ENCODE measurements at places on chromosomes 3 and 15.
A peak's percentile ranks its signal among the peaks of the same experiment; 100 is the strongest.

DNA sequence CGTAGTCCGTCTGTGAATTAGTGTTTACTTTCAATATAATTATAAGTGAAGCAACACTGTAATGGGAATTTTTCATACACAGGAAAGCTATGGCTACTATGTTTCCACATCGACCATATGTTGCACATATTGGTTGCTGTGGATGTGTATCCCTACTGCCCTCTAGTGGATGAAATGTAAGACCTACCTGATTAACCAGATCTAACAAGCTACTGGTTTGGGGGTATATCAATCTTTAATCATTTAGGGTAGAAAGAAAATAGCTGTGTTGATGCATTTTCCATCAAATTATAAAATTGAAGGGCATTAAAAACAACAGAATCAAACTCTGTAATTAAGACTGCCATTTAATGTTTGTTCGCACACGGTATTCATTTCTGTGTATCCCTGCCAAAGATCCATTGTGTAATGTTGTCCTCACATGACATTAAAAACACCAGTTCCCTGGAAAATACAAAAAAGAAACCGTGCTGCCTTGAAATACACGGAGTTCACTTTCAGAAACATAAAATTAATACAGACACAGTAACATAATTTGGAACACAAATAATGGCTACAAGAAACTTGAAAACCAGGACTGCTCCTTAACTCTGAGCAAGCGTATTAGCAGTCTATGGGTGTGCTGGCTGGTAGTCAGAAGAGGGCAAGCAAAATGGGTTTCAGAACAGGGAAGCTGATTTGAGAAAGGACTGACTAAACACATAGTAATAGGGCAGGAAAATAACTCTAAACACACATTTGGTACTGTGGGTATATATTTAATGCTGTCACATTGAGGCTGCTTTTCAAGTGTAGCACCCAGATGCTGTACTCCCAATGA lies 125.1 kb downstream of the TIGIT start:
- DNase-seq: peak; percentile 15

- no peak for DNase-seq
These were observed 675 bp downstream of the PSMD6 start for GRCh38 chr3:64022451-64023186.

DNA sequence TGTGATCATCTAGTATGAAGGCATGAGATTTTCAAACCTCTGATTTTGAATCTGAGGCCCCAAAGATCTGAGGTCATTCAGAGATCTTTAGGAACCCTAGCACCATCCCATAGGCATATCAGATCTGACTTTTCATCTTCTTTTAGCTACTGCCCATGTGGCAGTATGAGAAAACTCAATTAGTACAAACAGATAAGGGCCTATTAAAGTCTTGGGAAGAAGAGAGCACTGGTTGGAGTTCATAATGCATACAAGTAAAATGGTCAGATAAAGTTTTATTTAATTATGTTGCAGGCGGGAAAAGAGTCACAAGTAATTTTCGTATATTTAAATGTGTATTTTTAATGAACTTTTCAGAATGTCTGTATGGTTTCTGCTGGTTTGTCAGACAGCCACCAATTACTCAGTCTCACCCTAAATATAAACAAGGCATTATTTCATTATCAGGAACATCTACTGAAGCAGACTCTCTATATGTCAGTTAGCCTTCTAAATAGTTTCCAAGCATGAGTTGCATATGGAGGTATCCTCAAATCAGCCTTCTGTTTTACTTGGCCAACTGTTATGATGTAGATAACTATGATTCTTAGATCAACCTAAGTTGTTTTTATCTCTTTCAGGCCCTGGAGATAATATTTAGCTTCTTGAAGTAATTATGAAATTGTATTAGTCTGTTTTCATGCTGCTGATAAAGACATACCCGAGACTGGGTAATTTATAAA lies 340.3 kb upstream of the TBC1D5 start:
- DNase-seq: no peak

DNA sequence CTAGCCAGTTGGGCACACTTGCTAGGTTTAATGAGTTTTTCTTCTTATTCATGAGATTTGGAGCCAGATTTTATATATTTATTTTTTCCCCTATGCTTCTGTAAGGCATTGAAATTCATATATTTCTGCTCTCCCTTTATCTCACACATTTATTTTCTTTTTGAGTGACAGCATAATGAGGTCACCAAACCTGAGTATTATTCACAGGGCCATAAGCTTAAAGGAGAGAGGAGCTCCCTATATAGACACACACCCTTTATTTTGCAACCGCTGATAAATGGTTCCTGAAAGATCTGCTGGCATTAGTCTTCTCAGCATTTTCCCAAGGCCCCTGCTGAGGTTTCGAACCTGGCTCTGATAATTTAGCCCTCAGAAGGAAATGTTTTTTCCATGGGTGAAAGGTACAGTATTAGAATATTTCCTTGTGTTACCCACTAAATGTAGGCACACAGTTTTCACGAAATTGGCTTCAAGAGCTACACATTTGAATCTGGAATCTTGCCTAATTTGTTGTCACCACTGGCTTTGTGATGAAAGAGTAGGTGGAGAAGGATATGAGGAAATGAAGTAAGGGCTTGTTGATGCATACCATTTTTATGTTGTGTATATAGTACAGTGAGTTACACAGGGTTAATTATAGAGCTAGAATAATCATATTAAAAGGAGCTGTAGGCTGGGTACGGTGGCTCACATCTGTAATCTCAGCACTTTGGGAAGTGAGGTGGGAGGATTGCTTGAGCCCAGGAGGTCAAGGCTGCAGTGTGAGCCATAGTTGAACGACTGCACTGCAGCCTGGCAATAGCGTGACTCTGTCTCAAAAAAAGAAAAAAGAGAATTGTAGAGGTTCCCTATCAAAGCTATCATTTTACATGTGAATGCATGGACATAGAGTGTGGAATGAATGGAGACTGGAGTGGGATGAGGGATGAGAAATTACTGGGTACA lies 6.5 kb downstream of the KLHL18 start:
- no peak for DNase-seq

DNA sequence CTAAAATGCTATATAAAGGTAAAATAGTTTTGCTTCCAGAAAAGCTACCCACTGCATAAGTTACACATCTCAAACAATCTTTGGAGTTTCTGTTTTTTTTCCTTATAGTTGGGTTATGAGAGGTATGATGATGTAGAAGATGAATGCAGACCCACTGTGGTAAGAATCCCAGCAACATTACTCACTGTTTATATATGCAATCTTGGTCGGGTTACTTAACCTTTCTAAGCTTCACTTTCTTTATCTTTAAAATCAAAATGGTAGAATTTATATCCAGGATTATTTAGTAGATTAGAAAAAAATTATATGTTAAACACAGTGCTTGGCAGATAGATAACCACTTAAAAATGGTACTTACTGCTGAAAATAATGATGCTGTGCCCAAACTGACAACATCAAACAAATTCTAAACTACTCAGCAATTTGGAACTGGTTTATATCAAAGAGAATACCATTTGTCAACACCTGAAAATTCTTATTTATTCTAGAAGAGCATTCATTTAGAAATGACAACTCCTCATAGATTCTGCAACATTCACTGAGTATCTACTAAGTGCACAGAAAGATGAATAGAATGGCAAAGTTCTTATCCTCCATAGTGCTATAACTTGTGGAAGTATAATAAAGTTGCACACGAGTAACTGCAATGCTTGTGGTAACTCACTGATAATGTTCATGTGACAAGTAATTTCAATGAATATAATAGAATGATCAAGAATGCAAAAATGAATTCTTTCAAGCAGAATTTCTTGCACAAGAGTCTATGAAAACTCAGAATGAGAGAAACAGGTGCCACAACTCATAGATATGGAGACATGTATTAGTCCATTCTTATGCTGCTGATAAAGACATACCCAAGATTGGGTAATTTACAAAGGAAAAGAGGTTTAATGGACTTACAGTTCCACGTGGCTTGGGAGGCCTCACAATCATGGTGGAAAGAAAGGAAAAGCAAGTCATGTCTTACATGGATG lies 129.0 kb upstream of the SLC7A14 start:
- DNase-seq: no peak

- no peak for DNase-seq
These were observed 329.4 kb upstream of the TBC1D5 start for GRCh38 chr3:18071833-18072232.

DNA sequence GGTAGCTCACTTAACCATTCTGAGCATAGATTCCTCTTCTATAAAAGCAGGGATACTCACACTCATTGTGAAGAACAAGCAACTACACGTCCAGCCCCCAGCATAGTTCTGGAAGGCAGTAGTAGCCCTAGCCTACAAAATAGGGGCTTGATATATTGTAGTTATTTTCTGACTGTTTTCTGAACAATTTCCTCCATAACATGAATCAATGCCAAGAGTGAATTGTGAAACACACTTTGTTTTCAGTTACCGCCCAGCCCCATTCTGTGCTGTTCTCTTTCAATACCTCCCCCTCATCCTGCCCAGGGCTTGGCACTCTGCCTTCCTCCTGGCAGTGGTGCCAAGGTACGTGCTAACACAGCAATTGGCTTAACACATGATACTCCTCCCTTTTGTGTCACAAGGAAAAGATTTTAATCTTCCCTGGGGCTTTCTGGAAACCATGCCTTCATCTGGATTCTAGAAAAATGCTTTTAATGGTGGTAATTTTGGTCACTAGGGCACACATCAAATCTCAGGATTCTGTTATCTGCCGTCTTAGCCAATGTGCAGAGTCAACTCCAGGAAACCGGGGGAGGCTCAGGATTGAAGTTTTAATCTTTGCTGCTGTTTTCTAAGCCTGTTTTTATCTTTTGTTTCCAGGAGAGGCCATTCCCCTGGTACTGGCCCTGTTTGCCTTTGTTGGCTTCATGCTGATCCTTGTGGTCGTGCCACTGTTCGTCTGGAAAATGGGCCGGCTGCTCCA lies 37.2 kb downstream of the IL20RB start:
- no peak for DNase-seq

GRCh38 chr15:91816942-91817341 lies 36.6 kb upstream of the SLCO3A1 start:
- DNase-seq: no peak

DNA sequence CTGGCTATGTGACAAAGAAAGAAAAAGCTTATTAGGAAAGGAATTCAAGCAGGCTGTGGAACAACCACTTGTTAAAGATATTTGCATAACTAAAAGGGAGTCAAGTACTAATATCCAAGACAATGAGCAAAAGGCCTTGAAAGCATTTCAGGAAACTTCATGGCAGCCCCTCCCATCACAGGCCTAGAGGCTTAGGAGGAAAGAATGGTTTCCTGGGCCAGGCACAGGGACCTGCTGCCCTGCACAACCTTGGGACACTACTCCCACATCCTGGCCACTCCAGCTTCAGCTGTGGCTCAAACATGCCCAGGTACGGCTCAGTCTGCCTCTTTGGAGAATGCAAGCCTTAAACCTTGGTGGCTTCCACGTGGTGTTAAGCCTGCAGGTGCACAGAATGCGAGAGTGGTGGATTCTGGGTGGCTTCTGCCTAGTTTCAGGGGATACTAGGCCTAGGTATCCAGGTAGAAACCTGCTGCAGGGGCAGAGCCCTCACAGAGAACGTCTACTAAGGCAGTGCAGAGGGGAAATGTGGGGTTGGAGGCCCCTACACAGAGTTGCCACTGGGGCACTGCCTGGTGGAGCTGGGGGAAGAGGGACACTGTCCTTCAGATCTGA lies 121.6 kb downstream of the OPA1 start:
- no peak for DNase-seq

GRCh38 chr3:193620650-193621049 lies 27.6 kb downstream of the OPA1 start:
- no peak for DNase-seq

GRCh38 chr3:78893161-78893560 lies 874.6 kb downstream of the ROBO1 start:
- no peak for DNase-seq

GRCh38 chr15:94667109-94667508 lies 435.7 kb downstream of the MCTP2 start:
- DNase-seq: no peak

DNA sequence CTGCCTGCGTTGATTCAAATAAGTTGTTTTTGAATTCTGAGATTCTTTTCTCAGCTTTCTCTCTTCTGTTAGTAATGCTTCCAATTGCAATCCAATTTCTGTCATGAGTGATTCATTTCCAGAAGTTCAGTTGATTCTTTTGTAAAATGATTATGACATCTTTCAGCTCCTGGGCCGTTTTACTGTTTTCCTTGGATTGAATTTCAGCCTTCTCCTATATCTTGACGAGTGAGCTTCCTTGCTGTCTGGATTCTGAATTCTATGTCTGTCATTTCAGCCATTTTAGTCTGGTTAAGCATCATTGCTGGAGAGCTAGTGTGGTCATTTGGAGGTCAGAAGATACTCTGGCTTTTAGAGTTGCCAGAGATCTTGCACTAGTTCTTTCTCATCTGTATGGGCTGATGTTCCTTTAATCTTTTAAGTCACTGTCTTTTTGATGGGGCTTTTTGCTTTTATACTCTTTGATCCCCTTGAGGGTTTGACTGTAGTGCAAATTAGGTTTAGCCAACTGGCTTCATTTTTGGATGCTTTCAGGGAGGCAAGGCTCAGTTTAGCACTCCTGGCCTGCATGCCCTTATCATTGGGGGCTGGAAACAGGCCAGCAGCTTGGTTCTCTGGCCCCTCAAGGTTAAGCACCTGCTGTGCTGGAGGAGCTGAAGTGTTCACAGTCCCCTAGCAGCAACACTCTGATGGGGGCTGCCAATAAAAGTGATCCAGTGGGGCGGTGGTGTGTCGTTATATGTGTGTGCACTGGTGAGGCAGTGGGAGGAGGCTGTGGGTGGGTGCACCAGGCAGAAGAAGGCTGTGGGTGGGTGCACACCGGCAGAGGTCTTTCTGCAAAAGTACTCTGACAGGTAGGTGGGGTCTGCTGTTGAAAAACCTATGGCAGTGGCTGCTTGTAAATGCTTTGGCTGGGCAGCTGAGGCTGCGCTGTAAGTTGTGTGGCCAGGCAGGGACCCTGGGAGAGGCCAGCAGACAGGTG lies 51.2 kb downstream of the MCTP2 start:
- no peak for DNase-seq

DNA sequence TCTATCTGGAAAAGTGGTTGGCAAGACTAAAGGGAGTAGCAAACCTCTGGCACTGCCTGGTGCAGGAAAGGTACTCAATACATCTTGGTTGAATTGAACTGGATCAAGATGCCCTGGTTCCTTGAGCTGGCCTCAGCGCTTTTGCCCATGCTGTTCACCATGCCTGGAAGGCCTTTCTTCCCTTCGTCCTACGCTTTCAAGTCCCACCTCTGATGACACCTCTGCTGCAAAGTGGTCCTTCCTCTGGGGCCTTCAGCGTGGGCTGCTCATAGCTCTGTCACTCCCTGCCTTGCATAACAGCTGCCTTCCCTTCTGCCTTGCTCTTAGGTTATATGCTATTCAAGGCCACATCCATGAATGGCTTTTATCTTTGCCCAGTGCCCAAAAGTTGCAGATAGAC lies 23.0 kb downstream of the ITGA11 start:
- no peak for DNase-seq

- no peak for DNase-seq
These were observed 1639.5 kb downstream of the SI start for GRCh38 chr3:163438760-163439159.

All from CD4-positive, alpha-beta T cell treated with Interferon alpha-2 for 1 hour (primary cell).